ENCODE measurements at places on chromosomes 6 and 20.

DNA sequence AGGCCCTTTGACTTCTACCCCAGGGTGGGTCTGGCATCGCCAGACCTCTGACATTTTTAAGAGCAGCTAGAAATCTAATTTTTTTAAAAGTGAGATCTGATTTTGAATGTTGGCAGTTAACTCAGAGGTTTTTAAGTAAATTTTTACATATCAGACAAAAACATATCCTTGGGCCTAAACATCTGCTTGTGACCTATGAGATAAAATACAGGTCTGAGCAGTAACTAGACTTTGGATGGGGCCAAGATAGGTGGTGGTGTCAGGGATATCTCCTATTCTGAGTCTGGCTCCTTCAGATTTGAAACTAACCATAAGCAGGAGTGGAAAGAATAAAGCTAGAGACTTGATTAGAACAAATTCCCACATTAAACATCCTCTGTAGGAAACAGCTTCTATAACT is 17.6 kb downstream of the RALY start:
- no peak for DNase-seq

DNA sequence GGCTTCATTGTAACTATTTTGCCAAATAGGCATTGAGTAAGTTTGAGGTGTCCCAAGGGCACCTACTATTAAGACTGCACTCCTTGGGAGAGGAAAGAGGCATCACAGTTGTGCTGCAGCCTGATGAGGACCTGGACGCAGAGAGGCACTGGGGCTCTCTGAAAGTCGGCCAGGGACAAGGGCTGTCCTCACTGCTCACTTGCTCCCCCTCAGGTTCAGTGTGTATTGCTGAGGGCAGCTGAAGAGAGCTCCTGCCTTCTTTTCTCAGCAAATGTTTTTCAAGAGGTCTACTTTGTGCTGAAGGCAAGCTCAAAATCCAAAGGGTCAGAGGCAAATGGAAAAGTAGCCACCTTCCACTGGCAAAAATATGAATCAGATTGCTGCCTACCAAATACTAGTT is 331.8 kb downstream of the RIMS1 start:
- DNase-seq = no peak

DNA sequence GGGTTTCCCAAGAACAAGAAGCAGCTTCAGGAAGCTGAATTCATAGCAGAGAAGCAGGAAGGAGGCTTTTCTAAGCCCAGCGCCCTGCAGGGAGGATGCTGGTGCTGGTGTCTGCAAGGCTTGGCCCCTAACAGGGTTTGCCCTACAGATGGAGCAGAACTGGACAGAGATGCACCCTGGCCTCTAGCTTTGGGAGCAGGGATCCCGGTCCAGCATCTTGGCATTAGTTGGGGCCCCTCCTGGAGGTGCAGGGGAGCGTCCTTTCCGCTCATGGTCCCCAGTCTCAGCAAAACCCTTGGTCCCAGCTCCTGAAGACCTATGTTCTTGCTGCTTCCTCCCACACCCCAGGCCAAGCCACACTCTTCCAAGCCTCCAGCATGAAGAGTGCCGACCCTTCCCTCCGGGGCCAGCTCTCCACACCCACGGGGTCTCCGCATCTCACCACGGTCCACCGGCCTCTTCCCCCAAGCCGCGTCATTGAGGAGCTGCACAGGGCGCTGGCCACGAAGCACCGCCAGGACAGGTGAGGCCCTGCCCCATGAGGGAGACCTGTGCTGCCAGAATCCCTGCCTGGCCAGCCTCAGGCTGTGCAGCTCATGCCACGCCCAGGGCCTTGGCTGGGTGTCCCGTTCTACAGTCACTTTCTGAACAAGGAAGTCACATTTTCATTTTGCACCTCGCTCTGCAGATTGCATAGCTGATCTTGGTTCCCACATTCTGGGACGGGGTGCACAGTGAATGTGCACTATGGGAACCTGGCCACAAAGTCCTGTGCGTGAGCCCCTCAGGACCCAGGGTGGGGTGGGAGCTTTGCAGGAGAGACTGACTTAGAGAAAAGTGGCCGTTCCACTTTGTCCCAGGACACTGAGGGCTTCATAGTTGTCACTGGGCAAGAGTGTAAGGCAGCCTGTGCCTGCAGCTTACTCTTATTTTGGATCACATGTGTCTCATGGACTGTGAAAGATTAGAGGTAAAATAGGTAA is 160.2 kb downstream of the SYCP2 start:
- DNase-seq = no peak

- DNase-seq = no peak
These were observed 46.7 kb upstream of the FNDC1 start for GRCh38 chr6:159122453-159122852.

GRCh38 chr6:80733641-80734040 is 627.2 kb downstream of the BCKDHB start:
- no peak for DNase-seq

DNA sequence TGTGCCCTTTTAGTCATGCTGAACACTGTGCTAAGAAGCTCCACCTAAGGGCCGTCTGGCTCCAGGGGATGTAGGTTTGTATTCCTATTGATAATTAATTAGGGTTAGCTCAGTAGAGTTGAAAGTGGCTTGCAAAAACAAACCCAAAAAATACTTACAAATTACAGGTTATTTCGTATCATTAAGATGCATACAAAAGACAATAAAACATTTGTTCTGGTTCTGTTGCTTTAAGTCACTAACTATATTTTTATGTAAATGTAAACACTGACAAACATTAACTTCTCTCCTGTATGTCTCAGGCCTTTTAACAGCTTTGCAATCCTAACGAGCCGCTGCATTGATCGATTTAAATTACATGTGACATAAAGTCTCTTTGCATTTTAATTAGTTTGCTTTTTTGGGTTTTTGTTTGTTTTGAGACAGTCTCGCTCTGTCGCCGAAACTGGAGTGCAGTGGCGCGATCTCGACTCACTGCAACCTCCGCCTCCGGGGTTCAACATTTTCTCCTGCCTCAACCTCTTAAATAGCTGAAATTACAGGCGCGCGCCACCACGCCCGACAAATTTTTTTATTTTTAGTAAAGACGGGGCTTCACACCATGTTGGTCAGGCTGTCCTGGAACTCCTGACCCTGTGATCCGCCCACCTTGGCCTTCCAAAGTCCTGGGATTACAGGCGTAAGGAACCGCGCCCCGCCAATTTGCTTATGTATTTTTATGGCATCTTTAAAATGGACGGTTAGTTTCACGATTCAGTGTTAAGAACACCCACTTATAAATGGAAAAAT is 110.9 kb downstream of the HFE start:
- no peak for DNase-seq

GRCh38 chr20:17875981-17876385 is 92.6 kb downstream of the SNX5 start:
- DNase-seq = no peak

DNA sequence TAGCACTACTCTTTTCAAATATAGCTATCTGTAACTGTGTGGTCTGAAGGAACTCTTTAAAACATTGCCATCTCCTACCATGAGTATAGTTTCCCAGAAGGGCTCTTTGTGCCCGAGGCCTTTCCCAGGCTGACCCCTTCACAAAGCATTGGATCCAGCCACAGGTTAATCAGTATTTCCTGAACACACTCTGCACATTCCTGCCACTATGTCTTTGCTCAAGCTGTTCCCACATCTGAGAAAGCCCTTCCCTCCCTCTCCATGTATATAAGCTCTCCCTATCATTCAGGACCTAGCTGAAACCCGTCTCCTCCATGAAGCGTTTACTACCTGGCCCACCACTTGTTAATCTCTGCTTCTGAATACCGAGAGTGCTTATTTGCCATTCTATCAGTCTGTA is 47.8 kb upstream of the PKHD1 start:
- DNase-seq = no peak

- no peak for DNase-seq
These were observed 398.0 kb downstream of the CDKAL1 start for GRCh38 chr6:20932284-20932683.

GRCh38 chr20:59429396-59429795 is 129.0 kb downstream of the EDN3 start:
- no peak for DNase-seq

Measured in smooth muscle cell of the brain vasculature (primary cell).